Activated B cell treated with CpG ODN at 0.5 μM for 24 hours (primary cell): ENCODE measurements at places on chromosomes 2 and 18. TPM values are rescaled to one million over a fixed set of nuclear protein-coding genes. Genes with fewer than 3 reads are reported as not detected.

GRCh38 chr2:203574824-203575223, 39.7 kb upstream of the RAPH1 start:
- DNase-seq: no peak

DNA sequence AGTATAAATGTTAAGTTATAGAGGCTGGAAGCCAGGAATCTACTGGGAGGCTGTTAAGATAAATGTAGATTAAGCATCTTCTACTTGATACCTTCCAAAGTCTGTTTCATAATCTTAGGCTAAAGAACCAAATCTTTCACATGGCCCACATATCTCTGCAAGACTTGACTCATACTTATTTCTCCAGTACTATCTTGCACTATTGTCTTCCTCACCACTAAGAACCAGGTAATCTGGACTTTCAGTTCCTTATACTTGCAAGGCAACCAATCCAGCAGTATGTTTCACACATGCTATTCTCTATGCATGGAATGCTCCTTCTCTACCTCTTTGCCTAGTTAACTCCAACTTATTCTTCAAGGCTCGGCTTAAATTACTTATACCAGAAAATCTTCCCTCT, 62.2 kb downstream of the RBMS1 start:
- no peak for DNase-seq

DNA sequence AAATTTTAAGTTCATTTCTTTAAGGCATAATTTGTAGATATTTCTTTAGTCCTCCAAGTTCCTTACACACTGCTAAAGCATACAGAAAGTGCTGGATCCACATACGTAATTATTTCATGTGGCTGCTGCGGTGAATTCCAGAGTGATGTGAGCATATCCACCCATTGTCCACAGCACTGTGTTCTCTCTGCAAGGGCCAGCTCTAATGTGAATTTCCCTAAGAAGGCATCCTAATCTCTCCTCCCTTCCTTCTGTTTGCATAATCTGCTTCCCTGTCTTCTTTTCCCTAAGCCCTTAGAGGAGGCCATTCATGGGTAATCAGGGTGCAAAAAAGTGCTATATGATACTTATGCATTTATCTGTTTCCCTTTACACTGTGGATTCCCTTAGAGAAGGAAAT, 57.2 kb downstream of the COBLL1 start:
- DNase-seq: no peak

- no peak for DNase-seq
These were observed 44.1 kb upstream of the NDUFV2 start for GRCh38 chr18:9058406-9058805.

GRCh38 chr2:17301437-17301836, 216.8 kb downstream of the RAD51AP2 start:
- DNase-seq: no peak

DNA sequence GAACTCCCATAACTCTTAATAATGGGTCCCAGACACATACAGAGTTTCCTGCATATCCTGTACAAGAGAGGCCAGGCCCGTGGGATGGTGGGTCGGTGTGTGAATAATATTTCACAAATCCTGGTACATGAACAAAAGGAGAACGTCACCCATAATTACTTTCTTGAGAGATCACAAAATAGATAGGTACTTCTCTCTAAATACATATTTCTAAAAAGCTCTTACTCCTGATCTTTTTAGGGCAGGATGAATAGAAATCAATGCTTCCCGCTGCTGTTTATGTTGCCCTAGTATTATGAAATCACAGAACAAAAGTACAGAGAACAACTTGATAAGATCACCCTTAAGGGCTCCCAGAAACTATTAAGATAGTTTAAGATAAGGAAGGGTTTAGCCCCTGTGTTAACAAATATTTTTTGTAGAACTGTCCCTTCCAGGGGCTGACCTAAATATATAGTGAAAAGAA, 5.4 kb downstream of the IRS1 start:
- no peak for DNase-seq

GRCh38 chr2:145032791-145033190, 512.9 kb upstream of the ZEB2 start:
- no peak for DNase-seq

DNA sequence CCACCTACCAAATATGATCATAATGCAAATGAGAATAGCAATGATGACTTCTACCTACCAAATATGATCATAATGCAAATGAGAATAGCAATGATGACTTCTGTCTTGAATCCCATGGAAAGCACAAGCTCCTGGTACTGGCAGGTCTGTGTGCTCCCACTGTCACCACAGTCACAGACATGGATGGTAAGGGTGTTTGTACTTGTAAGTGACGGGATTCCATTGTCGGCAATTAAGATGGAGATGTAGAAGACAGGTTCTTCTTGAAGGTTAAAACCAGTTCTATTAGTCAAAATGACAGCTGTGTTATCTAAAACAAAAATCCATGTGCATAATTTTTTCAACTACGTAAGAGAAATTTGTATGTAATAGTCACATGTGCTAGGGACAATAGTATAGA, 95.0 kb downstream of the CDH19 start:
- no peak for DNase-seq

DNA sequence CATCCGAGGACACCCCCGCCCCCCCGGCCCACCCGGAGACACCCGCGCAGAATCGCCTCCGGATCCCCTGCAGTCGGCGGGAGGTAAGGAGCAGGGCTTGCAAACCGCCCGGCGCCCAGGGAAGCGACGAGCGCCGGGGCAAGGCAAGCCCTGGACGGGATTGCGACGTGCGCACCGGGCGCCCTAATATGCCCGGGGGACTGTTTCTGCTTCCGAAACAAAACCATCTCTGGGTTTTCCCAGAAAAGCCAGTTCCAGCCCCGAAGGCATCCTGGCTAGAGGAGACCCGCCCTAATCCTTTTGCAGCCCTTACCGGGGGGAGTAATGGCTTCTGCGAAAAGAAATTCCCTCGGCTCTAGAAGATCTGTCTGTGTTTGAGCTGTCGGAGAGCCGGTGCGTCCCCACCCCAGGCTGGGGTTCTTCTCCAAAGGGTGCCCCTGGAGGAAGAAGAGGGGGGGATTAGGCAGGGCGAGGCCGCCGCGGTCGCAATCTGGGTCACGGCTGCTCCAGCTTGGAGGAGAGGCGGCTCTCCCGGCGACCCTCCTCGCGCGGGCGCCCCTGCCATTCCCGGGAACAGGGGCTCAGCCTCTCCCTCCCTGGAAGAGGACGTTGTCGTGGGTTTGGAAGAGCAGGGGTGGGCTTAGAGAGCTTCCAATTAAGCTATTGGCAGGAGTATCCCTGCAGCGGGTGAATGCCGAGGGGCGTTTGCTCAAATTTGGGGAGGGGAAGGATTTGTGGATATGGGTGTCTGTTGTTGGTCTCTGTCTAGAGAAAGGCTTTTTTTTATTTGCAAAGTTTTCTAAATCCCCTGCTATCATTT, 521 bp downstream of the MYCN start:
- DNase-seq: no peak

GRCh38 chr2:17643031-17643615, 102.6 kb downstream of the VSNL1 start:
- no peak for DNase-seq

DNA sequence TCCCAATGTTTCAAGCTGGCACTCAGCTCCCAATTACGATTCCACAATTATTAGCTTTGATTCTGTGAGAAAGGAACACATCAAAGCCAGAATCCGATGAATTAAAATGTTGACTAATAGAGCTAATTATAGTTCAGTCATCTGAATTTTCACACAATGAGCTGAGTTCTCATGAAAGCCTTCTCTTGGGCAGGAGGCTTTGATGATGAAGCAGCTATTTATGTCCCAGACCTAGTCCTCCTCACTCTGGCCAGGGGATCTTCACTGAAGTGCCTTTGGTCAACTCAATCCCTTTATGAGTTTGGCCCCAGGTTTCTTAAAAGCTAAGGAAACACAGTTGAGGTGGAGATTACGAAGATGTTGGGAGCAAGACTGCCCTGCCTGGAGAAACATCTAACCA, 74.7 kb upstream of the PPM1B start:
- no peak for DNase-seq

GRCh38 chr2:205800224-205800623, 117.9 kb downstream of the NRP2 start:
- DNase-seq: no peak

DNA sequence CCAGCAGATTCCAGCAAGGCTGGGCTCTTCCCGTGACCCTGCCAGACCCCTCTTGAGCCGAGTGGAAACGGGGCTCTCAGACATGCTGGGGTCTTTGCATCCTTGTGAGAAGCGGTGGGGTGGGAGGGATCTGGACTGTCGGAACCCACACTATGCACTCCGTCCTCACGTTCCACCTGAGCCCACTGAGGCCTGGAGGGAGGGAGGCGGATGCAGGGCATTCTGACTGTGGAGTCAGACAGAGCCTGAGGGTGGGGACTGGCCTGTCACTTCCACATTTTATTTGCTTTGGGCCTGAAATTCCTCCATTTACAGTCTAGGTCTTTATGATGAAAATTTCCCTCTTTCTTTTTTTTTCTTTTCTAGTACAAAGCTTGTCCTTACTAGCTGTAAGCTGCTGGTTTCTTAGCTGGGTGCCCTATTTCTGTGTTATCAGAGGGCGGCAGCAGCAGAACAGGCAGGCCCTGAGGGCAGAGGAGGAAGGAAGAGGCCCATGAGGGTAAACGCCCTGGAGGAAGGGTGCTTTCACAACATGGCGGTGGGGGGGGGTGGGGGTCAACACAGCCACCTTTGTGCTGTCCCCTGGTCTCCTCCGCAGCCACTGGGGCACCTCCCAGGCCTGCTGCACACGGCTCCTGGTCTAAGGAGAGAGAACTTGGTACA, 373.5 kb upstream of the MYT1L start:
- DNase-seq: no peak

GRCh38 chr2:179051250-179051649, 1.3 kb upstream of the CCDC141 start:
- DNase-seq: no peak

DNA sequence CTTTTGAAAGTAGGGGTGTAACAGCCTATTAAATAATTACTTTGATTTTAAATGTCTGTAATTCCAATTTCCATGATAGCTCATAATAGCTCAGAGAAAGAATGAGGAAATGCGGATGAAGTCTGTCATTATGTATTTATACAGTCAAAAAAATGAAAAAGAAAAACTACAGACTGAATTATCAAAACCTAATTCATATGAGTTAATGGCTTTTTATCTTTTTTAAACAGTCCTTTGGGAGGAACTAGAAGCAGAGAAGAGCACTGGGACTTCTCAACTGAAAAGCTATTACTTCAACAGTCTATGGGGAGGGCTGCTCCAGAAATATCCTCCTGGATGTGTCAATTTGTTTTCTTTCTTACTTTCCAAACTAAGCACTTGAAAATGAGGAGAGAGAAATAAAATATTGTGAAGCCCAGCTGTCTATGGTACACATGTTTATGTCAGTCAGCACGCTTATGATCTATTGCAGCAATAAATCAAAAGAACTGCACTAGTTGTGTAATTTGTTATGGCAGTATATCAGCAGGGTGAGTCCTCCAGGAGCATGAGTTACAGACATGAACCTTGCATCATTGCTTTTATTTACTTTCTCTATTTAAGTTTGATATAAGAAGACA, 1550.2 kb downstream of the LRP1B start:
- no peak for DNase-seq

- DNase-seq: no peak
These were observed 77.3 kb downstream of the AGAP1 start for GRCh38 chr2:235570966-235571692.

GRCh38 chr2:129913695-129914495, 65.6 kb upstream of the RAB6C start:
- no peak for DNase-seq

The TSPYL6 gene
- not detected in 2 replicates for total RNA-seq

The C2orf80 gene
- total RNA-seq: not detected in 2 replicates

The YES1 gene
- total RNA-seq: 0.24 and 0.35 TPM in 2 replicates

The SPDYA gene
- 1.6 and 2.1 TPM in 2 replicates for total RNA-seq

The TEX44 gene
- total RNA-seq: not detected in 2 replicates

The SCN3A gene
- 2.2 and 2.6 TPM in 2 replicates for total RNA-seq

The MGAT5 gene
- 66.7 and 69.0 TPM in 2 replicates for total RNA-seq

The IWS1 gene
- total RNA-seq: 45.6 and 49.3 TPM in 2 replicates

The PCBP1 gene
- 370 and 379 TPM in 2 replicates for total RNA-seq

The SLC5A7 gene
- total RNA-seq: not detected in 2 replicates

The RUFY4 gene
- 0.53 TPM in 1 of 2 replicates, not detected in the other for total RNA-seq
